Hippocampal formation (tissue), 2 donors: ENCODE measurements at places on chromosomes 13 and 19.

DNA sequence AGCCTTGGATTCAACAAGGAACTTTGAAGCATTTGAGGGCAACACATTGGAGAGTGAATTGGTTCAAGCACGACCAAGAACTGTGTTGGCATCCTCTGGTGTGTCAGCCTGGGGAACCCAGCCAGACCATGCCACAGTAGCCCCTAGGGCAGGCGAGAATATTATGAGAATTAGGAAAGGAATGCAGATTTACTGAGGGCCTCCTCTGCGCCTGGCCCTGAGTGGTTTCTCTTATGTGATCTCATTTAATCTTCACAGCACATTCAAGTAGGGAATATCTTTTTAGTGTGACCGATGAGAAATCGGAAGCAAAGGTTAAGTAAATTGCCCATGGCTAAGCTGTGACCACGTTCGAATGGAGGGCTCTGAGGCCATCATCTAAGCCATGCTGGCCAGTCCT is 15.3 kb upstream of the ERICH6B start:
- no peak for DNase-seq

DNA sequence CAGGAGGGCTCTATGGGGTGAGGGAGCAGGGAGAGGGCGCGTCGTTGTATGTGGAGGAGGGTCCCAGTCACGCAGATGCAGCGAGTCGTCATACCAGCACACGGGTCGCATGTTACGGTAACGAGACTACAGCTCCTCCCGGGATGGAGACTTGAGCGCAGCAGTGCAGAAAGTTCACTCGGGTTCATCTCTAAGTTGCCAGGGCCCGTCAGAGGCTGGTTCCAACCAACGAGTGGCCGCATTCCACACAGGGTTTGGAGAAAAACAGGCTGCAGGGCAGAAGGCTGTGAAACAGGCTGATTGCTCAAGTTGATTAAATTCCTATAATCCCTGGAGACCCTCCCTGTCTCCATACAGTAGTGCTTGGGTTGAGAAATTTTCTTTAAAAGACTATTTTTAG is 21.9 kb upstream of the TTYH1 start:
- DNase-seq = no peak

DNA sequence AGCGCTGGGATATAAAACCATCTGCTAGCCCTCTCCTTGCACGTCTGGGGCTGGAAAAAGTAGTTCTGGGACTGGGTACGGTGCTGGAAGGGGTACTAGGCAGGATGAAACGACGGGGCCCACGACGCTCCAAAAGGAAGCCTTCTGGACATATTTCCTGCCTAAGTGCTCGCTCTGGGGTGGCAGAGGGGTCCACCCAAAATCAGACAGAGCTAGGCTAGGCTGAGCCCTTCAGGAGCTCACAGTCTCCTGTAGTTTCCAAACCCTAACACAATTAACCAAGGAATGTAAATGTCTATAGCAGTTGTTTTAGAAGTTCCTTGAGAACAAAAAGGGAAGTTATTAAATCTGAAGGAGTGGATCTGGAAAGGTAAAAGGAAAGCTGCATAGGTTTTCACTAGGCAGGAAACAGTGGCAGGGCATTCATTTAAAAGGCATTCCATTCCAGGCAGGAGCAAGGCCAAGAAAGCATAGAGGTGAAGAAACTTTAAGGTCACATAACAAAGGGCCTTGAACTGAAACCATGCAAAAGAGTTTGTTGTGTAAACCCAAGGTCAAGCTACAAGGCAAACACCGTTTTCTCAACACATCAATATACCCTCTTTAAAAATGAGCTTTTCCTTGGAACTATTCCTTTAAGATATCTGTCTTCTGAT is 634 bp upstream of the DIAPH3 start:
- peak; percentile 71 for DNase-seq

- no peak for DNase-seq
Observed at GRCh38 chr13:48641404-48641803, 12.3 kb upstream of the CYSLTR2 start.

DNA sequence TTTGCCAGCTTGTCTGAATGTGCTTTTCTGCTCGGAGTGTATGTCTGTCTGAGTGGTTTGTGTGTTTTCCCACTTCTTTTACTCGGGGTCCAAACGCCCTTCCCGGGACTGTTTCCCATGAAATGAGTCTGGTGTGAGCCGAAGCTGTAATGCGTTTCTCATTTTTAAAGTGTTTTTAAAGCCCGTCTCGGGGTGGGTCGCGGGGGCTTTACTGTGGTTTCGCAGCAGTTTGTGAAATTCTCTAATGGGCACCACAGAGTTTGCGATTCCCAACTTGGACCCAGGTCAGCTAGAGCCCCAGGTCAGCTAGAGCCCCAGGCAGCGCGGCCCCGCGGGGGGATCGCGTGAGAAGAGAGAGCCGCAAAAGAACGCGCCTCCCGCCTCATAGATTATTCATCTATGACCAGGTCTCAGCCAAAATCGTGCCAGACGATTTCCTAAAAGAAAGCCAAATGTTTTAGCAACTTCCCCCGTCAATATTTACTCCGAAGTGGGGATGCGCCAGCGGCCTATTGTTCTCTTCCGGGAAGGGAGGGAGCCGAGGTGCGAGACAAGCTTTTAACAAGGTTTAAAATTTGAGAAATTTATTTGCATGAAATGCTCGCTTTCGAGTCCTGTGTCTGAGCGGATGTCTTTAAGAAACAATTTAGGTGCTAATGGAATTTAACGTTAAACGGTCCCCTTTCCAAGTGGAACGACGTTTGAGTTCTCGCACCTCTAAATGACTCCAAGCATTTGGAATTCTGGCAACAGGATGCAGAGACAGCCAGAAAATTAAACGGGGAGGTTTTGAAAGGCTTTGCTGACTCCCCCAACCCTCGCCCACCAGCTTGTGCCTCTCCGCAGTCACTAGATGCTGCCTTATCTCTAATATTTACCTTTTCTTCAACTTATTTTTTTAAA is 2.2 kb downstream of the ZIC2 start:
- no peak for DNase-seq

- DNase-seq = no peak
Observed at GRCh38 chr13:23510544-23510916, 59.7 kb upstream of the TNFRSF19 start.

DNA sequence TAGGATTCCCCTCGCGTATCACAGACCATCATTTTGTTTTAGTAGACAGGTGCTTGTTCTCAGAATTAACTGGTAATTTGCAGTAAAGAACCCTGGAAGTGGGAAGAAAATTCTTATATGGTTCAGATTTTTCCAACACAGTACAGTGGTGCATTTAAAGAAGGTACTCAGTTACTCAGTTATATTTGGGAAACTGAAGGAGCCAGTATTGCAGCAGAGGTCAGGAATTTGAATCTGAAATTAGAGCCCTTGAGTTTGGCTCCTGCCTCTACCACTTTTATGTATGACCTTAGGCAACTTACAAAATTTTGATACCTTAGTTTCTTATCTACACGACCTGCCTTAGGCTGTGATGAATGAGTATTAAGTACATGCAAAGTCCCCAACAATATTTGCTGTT is 19.7 kb downstream of the METTL21C start:
- DNase-seq = no peak

GRCh38 chr13:91358387-91358782 is 10.9 kb downstream of the MIR17HG start:
- DNase-seq = no peak
